ENCODE measurements at places on chromosomes 6 and 20.

DNA sequence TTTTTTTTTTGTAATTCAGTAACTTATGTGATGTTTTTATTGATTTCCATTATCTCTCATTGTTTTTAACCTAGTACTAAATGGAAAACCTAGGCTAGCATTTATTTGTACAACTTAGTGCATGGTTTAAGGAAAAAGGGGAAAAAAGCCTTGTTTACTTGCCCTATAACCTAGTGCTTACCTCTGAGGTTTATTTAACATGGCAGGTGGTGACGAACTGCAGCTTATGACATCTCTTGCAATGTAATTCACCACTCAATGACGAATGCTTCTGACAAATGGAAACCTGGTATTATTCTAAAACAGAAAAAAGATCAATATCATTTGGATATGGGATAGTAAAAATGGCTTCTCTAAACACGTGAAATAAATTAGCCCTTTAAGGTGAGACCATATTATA, 618.6 kb upstream of the FLRT3 start:
- no peak for DNase-seq

- no peak for DNase-seq
Measured at GRCh38 chr6:45447716-45448115, 70.0 kb upstream of the SUPT3H start.

- peak; percentile 48 for DNase-seq
Measured at GRCh38 chr20:50464026-50464724, 46.0 kb upstream of the PTPN1 start.

DNA sequence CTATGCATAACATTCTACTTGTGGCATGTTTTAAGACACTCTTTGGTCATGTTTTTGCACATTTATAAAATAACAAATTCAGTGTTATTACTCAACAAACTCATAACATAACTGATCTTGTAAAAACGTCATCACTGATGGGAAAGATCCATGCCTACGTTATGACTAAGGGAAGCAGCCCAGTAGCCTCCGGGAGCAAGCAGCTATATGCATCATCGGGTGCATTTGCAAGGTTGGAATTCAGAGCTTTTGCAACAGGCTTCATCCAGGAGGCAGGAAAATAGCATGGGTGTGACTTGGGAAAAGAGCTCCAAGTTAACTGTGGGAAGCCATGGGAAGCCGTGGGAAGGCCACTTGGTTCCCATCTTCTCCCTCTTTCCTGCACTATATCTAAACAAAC, 271.6 kb upstream of the SGK1 start:
- no peak for DNase-seq

DNA sequence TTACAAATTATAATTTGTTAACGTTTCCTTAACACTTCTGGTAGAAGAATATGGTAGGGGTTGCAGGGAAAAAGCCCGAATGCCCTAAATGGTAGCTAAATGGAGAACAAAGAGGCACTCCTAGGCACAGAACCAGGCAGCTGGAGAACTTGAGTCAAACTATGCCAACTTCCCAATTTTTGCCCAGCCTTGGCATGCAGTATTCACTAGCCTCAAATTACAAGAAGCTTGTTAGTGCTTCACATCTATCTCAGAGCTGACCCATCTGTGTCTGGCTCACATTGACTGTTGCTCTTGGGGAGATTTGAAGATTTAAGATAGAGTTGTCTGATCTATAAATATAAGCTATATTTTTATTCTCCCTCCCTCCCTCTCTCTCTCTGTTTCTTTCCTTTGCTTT, 19.4 kb upstream of the LRFN2 start:
- no peak for DNase-seq

Measured in stimulated activated CD4-positive, alpha-beta T cell treated with anti-CD3 and anti-CD28 coated beads, Interleukin-1b, Interleukin-23, amount 100 ng/mL, for 4 hours (primary cell).